NCI-H187 treated with DMSO at 0.1 percent for 48 hours (cell line): ENCODE measurements at places on chromosomes 1 and 21.

DNA sequence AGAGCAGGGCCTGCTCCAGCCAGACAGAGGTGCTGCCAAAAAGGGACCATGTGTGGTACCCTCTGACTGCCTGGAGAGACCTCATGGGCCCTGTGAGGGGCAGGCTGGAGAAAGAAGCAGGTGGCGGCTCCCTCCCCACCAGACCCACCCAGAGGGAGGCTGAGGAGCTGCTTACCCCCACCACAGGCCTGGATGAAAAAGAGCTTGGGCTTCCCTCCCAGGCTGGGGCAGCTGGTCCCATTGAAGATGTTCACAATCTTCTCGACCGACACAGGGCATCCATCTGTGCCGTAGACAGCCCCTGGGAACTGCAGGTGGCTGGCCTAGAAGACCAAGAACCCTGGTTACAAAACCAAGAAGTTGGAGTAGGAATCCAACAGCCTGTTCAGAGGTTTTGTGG is 19.6 kb downstream of the CASP9 start:
- no peak for DNase-seq

GRCh38 chr1:27849951-27850350 is 19.4 kb downstream of the PPP1R8 start:
- DNase-seq, result no peak

- no peak for DNase-seq
These were observed 302.1 kb upstream of the SGIP1 start for GRCh38 chr1:66231681-66232463.

DNA sequence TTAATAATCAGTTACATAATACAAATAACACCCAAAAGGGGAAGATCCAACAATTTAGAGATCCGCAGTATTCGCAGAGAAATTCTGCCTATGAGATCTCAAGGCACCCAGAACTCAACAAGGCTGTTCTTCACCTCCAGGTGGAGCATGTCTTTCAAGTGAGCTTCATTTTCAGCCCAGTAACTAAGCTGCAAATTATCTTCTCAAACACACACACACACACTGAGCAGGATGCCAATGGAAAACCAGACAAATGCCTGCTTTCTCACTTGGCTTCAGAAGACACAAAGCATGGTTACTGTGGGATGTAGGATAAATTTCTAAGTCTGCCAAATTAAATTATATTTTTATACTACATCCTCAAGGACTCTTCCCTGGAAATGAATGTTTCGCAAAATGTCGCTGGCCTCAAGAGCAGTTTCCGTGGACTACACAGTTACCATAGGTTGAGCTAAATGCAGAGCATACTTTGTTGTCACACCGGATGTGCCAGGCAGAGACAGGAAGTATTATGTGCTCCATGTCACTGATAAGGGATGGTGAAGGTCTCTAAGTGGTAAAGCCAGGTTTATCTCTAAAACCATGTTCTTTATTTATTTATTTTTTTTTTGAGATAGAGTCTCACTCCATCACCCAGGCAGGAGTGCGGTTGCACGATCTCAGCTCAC is 30.3 kb downstream of the UBR4 start:
- no peak for DNase-seq

- DNase-seq, result no peak
These were observed 225.1 kb upstream of the C8B start for GRCh38 chr1:57190898-57191297.

GRCh38 chr21:46028573-46029091 is 47.1 kb downstream of the COL6A1 start:
- no peak for DNase-seq

DNA sequence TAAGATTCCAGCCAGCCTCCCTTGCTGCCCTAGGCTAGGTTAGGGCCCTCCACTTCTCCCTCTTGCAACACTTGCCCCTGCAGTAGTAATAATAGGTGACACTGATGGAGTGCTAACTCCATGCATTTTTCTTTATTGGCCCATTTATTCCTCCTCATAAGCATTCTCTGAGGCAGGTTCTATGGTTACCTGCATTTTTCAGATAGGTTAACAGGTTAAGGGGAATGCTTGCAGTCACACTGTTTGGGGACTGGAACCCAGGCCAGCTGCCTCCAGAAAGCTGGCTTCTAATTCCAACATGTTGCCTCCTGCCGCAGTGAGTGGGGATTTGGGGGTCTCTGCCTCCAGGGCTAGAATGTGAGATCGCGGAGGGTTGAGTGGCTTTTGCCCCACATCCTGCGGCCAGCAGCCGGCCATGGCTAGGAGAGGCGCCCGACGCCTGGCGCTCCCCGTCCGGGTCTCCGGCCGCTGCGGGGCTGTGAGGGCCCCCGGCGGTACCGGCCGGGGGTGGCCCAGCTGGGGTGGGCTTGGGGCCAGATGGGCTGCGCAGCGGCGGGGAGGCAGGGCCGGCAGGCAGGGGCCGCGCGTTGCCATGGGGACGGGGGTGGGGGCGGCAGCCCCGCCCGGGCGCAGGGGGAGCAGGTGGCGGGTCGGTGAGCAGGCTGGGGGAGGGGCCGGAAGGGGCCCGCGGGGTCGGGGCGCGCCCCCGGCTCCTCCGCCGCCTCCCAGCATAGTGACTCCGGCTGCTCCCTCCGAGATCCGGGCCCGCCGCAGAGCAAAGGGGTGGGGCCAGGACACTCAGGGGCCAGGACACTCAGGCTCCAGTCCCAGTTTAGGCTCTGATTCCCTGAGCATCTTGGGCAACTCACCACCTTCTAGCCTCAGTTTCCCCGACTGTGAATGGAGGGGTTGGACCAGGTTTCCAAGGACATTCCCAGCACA is 68.4 kb upstream of the SSBP3 start:
- no peak for DNase-seq

- no peak for DNase-seq
These were observed 4.6 kb downstream of the PRUNE1 start for GRCh38 chr1:151012684-151013471.

- DNase-seq, result no peak
These were observed 56.4 kb downstream of the DIP2A start for GRCh38 chr21:46515109-46515508.

GRCh38 chr1:248913933-248914332 is 7.9 kb downstream of the PGBD2 start:
- no peak for DNase-seq

GRCh38 chr1:95230256-95230655 is 3.8 kb upstream of the RWDD3 start:
- DNase-seq, result no peak

- DNase-seq, result no peak
These were observed 18.4 kb downstream of the RIT1 start for GRCh38 chr1:155892796-155893195.

DNA sequence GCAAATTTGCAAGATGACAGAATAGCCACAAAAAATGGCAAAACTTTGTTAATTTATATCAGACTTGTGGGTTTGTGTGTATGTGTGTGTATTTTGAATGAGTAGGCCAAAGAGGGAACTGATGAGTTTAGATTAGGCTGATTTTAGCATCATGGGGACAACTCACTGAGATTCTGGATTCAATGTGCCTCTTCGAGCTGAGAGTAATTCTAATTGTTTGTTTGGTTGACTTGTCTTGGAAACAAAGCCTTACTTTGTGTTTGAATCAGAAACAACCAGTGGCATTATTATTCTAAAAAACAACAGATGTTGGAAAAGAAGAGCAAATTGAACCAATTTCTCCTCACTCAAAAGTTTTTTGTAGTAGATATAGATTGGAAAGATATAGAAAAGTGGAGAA is 40.5 kb upstream of the C21orf91 start:
- no peak for DNase-seq

DNA sequence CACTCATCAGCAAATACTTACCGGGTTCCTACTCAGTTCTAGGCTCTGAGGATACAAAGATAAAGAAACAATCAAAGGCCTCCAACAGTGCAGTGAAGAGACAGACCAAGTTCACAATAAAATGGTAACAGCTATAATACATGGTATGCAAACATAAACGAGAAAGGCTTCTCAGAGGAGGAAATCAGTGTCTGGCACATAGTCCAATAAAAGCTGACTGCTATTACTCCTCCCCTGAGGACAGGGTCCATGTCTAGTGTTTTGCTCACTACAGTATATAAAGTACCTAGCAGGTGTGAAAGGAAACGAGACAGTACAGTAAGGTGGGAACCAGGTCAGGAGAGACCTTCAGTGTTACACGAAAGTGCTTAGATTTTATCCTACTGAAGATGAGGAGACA is 4.3 kb downstream of the RBM34 start:
- DNase-seq, result no peak

- no peak for DNase-seq
These were observed 3.6 kb upstream of the OTUD3 start for GRCh38 chr1:19878637-19878985.

DNA sequence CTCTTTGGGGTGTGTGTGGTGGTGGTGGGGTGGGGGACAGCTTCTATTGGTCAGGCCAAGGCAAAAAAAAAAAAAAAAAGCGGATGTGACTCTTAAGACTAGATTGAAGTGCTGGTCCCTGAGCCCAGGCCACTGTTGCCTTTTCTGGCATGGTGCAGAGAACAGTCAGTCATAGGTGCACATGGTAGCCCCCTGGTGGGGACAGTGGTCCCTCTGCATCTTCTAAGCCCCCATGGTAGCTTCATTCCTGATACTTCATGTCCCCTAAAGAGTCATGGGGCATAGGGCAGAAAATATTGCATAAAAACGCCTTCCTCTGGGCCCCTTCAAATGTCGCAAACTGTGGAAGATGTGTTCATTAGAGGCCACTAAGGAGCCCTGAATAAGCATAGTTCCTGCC is 371.8 kb downstream of the NPHP4 start:
- no peak for DNase-seq

DNA sequence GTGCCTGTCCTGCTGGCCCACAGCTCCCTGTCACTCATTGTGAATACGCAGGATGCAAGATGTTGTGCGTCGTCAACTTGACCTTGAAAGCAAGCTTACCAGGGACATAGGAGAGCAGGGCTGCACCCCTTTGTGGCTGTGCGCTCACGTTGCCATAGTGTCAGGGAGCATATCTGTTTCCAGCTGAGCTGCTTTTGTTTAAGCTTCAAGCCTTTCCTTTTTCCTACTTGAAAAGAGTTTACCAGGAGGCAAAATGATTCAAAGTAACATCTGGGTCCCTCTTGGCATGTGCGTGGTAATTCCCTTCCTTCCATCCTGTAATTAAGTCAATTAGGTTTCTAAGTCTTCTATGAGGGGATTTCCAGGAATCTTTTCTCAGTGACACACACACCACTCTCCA is 537.1 kb downstream of the AJAP1 start:
- DNase-seq, result no peak

GRCh38 chr1:53486395-53487026 is 27.3 kb downstream of the DMRTB1 start:
- DNase-seq, result no peak

- no peak for DNase-seq
These were observed 187.0 kb upstream of the RUNX1 start for GRCh38 chr21:35236090-35236489.

DNA sequence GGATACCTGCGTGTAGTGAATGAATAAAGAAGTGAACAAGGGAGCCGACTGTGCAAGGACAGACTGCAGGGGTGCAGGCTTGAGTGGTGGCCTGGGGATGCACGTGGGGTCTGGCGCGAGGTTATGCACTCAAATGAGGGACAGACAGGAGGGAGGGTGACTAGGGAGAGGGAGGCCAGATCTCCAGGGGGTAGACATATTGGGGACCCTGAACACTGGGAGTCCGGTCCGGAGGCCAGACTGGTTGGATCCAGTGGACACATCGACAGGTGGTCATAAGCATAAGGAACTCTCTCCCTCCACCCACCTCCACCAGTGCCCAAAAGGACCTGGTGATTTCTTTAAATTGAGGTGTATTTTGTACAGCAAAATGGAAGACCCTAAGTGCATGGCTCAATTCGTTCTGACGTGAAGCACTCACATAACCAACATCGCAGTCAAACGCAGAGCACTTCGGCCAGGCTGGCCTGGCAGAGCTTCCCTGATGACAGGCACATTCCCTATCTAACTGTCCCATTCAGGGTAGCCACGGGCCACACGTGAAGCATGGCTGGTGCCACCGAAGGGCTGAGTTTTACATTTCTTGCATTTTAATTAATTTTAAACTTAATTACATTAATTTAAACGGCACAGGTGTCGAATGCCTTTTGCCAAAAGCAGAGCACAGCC is 14.0 kb downstream of the WNT3A start:
- no peak for DNase-seq

- DNase-seq, result no peak
These were observed 103.4 kb downstream of the ETS2 start for GRCh38 chr21:38909109-38909508.

DNA sequence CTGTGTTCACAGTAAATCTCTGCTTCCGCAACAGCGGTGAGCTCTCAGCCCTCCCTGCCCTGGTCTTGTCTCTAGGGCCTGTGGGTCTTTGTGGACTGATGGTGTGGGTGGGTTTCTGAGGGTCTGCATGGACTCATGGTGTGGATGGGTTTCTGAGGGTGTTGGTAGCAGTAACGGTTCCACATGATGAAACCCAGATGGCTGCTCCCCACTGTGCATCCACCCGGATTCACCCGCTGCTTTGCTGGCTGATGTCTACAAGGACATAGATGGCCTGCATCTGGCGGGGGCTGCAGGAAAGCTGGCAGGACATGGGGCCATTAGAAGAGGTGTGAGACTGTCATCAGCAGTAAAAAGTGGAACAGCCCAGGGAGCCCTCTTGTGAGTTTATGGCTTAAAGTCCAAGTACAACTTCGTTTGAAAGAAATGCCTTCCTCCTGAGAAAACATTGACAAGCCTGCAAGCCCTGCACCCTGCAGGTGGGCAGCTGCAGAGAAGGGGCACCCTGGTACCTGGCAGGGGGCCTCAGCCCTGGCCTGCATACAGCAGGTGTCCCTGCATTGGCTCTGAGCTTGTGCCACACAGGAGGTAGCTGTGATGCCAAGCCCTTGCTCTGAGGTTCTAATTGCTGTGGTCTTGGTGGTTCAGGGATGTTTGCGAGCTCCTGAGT is 156.9 kb upstream of the COL6A1 start:
- no peak for DNase-seq

DNA sequence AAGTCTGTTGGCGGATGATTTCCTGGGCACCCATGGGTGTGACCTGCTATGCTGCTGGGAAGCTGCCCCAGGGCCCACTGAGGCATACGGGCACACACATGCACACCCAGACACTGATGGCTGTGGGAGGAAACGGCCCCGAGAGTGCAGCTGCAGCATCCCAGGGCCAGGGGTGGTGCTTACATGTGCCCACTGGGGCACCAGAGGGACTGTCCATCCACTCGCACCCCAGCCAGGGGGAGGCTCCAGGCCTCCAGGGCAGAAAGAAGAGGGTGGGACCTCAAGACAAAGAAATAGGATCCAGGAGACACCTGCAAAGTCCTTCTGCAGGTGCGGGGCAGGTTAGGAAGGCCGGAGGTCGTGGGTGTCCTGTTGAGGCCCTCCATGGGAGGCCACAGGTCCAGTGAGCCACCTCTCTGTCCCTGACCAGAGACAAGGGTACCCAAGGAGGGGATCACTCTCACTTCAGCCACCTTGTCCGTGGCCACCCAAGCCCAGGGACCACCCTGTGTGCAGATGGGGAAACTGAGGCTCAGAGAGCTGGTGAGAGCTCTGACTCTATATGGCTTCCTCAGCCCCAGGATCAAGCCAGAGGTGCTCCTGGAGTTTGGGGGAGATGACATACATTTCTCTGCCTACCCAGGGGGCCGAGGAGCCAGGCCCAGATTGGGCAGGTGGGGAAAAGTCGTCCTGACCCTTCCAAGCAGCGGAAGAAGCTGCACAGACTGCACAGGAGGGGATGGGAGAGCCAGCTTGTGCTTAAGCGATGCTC is 57.1 kb downstream of the WNT9A start:
- DNase-seq, result no peak

GRCh38 chr1:50972766-50973165 is 2.7 kb downstream of the CDKN2C start:
- no peak for DNase-seq

- DNase-seq, result no peak
These were observed 44.9 kb upstream of the HLX start for GRCh38 chr1:220834155-220834870.

- DNase-seq, result no peak
These were observed 12.8 kb upstream of the CTSS start for GRCh38 chr1:150778409-150778808.
